ENCODE measurements at places on chromosomes 5 and 9. TPM values are rescaled to one million over a fixed set of nuclear protein-coding genes. Genes with fewer than 3 reads are reported as not detected.

DNA sequence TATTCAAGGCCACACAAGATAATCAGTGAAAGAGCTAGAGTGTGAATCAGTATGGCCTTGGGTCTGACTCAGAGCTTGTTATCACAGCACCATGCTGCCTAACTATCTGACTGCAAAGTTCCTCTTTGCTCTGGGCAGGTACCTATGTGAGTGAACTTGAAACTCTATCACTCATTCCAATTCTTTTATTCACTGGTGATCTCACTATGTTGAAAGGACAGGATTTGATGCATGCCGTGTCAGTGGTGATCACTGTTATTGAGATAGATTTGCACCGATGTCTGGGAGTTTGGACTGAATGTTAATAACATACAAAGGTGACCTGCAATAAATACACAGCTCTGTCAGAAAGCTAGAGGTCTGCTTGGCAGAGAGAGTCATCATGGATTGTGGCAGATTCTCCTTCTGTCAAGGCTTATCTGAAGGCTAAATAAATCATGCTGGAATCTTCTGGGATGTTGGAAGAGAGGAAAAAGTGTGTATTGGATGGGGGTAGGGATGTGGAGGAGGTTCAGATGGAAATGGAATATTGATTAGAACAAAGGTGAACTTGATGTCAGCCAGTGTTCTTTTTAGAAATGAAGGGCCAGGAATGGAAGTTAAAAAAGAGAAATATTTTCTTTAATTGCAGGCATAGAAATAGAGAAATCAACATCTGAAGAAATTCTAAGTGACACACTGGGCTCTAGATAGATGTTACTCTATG lies 91.8 kb upstream of the TNC start:
- DNase-seq: no peak

Gene NEUROG1
- total RNA-seq: not detected

GRCh38 chr5:41290810-41291209 lies 77.5 kb upstream of the C6 start:
- DNase-seq: no peak

Gene TRAF2
- total RNA-seq: 16.5 TPM

- no peak for DNase-seq
Measured at GRCh38 chr9:16136451-16136850, 583.6 kb downstream of the CCDC171 start.

Gene DMRT3
- total RNA-seq: 0.55 TPM

DNA sequence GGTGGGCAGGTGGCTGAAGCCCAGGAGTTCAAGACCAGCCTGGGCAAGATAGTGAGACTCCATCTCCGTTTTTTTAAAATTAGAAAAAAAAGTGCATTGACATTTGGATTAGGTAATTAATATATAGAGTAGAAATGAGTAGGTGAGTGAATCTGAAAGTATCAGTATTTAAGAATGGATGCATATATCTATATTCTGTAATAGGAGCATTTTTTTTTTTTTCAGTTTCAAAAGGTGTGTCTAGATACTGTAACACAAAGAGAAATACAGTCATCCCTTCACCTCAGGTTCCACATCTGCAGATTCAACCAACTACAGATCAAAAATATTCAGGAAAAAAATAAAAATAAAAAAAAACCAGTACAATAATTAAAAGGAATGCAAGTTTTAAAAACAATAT lies 50.8 kb downstream of the RBM27 start:
- DNase-seq: no peak

GRCh38 chr9:108441726-108442125 lies 414.1 kb downstream of the ACTL7B start:
- DNase-seq: no peak

DNA sequence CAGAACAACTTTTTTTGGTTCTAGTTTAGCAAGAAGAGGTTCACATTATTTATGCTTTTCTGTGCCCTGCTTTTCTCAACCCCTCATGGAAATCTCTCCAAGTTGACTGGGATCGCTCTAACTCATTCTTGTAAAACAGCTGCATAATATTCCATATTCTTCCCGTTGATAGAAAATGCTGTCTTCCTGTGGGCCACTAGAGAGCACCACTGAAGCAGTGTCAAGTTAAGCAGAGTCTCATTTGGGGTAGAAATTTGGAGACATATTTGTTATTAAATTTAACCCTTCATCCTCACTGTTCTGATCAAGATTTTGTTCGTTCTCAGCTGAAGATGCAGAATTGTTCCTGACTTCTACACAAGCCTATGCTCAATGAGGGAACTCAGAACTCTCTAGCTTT lies 140.1 kb downstream of the CEMIP2 start:
- no peak for DNase-seq

DNA sequence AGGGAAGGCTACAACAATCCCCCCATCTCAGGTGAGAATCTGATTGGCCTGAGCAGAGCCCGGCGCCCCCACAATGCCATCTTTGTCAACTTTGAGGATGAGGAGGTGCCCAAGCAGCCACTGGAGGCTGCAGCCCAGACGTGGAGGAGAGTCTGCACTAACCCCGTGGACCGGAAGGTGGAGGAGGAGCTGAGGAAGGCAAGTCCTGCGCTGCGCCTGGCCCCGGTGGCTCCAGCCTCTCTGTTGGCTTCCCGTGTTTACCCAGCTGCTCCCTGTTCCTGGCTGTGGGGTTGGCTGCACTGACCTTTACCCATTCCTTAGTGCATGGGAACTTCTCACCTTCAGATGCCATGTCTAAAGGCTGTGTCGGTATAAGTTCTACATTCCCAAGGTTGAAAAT lies 11.0 kb upstream of the CEL start:
- DNase-seq: no peak

GRCh38 chr9:127283917-127284497 lies 19.4 kb downstream of the GARNL3 start:
- no peak for DNase-seq

- DNase-seq: peak; percentile 89
Measured at GRCh38 chr5:101678481-101679193, 617.4 kb downstream of the SLCO4C1 start.

Measured in lower leg skin (tissue), 4 donors.